Fibroblast of lung (primary cell): ENCODE measurements at places on chromosomes 16 and 17. TPM values are rescaled to one million over a fixed set of nuclear protein-coding genes. Genes with fewer than 3 reads are reported as not detected.
A peak's percentile ranks its signal among the peaks of the same experiment; 100 is the strongest.

Gene PRAC2
- total RNA-seq, result not detected in 2 replicates

Gene TBC1D3B
- 1.8 and 2.3 TPM in 2 replicates for total RNA-seq

Gene PMM2
- total RNA-seq, result 17.2 and 19.5 TPM in 2 replicates

Gene ZNF200
- 8.0 and 8.1 TPM in 2 replicates for total RNA-seq

- H3K27me3 ChIP-seq, result no peaks in the 10 kb centered on the region
- H3K36me3 ChIP-seq, result no peaks in the 10 kb centered on the region
- no peak overlapping the region for H3K27ac ChIP-seq
- peaks cover 9% of the 10 kb centered on the region for H3K4me1 ChIP-seq
- no peak overlapping the region for H3K4me3 ChIP-seq
Measured at GRCh38 chr16:79607587-79607986, 7.0 kb upstream of the MAF start.

- H3K27me3 ChIP-seq, result no peaks in the 10 kb centered on the region
- H3K4me1 ChIP-seq, result no peaks in the 10 kb centered on the region
- no peaks in the 10 kb centered on the region for H3K36me3 ChIP-seq
- DNase-seq, result no peak
- H3K4me3 ChIP-seq, result no peak overlapping the region
Measured at GRCh38 chr16:87311387-87311786, 5.8 kb downstream of the C16orf95 start.

DNA sequence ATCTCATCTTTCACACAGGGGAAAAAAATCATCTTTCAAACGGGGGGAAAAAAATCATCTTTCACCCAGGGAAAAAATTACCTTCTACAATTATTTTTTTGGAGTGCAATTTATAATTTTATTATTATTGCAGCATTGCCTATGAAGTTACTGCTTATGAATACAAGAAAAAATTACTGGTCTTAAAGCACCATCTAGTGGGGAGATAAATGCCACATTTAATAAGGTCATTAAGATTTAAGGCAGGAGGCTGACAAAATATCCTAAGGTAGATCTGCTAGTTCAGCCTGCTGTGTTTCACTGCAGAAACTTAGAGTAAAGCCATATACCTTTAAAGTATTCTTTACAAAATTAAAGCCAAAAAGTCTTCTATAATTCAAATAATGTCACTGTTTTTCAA is 13.7 kb downstream of the SHCBP1 start:
- H3K4me1 ChIP-seq, result no peaks in the 10 kb centered on the region
- H3K4me3 ChIP-seq, result no peak overlapping the region
- peak; percentile 54 for DNase-seq
- H3K27me3 ChIP-seq, result no peaks in the 10 kb centered on the region
- peaks cover 3% of the 10 kb centered on the region for H3K36me3 ChIP-seq

- no peaks in the 10 kb centered on the region for H3K4me1 ChIP-seq
- no peaks in the 10 kb centered on the region for H3K27me3 ChIP-seq
- H3K27ac ChIP-seq, result no peak overlapping the region
- no peak overlapping the region for H3K4me3 ChIP-seq
- DNase-seq, result peak; percentile 65
- no peaks in the 10 kb centered on the region for H3K36me3 ChIP-seq
Measured at GRCh38 chr17:82754297-82755208, 2.7 kb downstream of the TBCD start.

GRCh38 chr16:12147681-12148080 is 171.1 kb downstream of the SNX29 start:
- no peak overlapping the region for H3K27ac ChIP-seq
- H3K36me3 ChIP-seq, result no peaks in the 10 kb centered on the region
- H3K4me1 ChIP-seq, result no peaks in the 10 kb centered on the region

- no peak for DNase-seq
- H3K4me1 ChIP-seq, result no peaks in the 10 kb centered on the region
- H3K4me3 ChIP-seq, result no peak overlapping the region
- H3K36me3 ChIP-seq, result no peaks in the 10 kb centered on the region
- H3K27ac ChIP-seq, result no peak overlapping the region
- peaks cover 24% of the 10 kb centered on the region for H3K27me3 ChIP-seq
Measured at GRCh38 chr17:43914451-43914850, 7.1 kb upstream of the MPP2 start.

- peak overlapping the region; percentile 99 for H3K27ac ChIP-seq
- H3K36me3 ChIP-seq, result peaks cover 7% of the 10 kb centered on the region
- no peaks in the 10 kb centered on the region for H3K27me3 ChIP-seq
- peaks cover 3% of the 10 kb centered on the region for H3K4me1 ChIP-seq
- no peak for DNase-seq
- peak overlapping the region; percentile 81 for H3K4me3 ChIP-seq
Measured at GRCh38 chr17:68513932-68514331, 1.7 kb downstream of the PRKAR1A start.

DNA sequence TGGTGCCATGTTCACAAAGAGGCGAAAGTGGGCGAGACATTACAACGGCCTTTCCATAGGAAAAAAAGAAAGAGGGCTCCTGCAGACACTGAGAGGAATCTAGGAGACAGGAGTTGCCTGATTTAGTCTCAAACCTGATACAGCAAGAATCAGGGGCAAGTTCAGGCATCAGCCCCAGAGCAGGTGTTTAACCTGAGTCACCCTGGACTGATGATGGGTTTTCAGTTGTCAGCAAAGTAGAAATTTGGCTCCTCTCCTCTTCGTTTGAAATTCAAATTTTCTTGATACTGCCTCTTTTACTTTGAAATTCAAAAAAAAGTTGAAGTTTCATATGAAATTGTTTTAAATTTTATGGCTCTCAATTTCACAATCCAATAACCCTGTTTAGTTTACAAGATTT is 189.5 kb downstream of the ABCC12 start:
- no peaks in the 10 kb centered on the region for H3K36me3 ChIP-seq
- no peak overlapping the region for H3K27ac ChIP-seq
- H3K4me1 ChIP-seq, result no peaks in the 10 kb centered on the region
- H3K4me3 ChIP-seq, result no peak overlapping the region
- DNase-seq, result no peak

DNA sequence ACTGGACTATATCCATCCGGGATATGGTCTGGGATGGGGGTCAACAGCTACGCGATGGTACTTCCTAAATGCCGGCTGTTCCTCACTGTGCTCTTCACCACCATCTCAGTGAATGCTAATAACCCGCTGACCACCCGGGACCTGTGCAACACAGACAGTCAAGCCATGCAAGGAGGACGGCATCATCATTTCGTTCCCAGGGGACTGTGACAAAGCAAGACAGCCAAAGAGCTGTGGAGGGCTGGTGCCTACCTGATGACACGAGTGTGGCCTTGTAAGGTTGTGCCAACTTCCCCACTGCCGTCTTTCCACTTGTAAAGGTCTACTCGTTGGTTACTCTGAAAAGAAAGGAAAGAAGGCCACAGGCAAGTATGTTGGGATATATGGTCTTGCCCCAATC is 33.7 kb downstream of the WDR59 start:
- no peak for DNase-seq
- H3K27ac ChIP-seq, result no peak overlapping the region
- H3K4me3 ChIP-seq, result no peak overlapping the region

DNA sequence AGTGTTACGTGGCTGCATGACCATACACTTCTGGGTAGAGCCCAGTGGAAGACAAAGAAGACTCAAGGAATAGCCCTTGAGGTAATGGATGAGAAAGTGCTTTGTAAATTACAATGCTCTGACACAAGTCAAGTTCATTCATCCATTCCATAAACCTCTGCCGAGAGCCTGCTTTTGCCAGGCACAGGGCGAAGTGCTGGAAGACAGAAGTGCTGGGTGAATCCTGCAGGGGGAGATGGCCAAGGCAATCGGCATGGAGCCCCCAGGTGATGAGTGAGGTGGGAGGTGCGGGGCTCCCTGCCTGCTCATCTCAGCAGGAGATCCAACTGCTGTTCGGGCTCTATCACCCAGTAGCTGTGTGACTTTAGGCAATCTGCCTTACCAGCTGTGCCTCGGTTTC is 2.8 kb upstream of the SOCS3 start:
- H3K36me3 ChIP-seq, result peaks cover 9% of the 10 kb centered on the region
- H3K27ac ChIP-seq, result no peak overlapping the region
- H3K4me1 ChIP-seq, result peaks cover 14% of the 10 kb centered on the region
- DNase-seq, result no peak

DNA sequence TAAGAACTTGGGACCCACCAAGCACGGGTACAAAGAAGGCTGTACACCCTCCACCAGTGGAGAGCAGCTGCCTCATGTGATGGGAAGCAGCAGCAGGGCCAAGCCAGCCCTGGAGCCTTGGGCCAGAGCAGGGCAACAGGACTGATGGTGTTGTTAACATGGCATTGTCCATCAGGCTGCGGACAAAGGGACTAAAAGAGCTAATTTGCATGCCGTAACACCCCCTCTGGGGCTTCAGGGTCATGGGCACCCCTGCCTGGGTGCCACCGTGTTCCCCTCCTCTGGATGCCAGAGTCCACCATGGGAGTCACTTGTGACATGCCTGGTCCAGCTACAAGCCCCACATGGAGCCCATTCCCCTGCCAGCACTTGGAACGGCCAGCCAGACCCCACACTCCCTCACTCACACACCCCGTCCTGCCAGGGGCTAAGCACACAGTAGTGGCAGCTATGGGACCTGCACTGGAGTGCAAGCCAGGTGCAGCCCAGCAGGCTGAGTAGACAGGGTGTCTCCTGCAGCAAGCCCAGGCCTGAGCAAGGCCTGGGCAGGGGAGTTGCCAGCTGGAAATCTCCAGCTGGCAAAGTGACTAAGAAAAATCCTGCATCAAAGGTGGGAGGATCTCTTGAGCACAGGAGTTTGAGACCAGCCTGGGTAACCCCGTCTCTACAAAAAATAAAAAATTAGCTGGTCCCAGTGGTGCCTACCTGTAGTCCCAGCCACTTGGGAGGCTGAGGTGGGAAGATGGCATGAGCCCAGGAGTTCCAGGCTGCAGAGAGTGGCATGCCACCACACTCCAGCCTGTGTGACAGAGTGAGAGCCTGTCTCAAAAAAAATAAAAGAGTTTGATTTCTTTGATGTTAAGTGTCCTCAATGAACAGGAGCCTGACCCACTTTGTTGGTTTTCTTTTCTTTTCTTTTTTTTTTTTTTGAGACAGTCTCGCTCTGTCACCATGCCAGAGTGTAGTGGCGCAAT is 33.7 kb downstream of the NOL11 start:
- no peak overlapping the region for H3K27ac ChIP-seq
- DNase-seq, result no peak
- peaks cover 2% of the 10 kb centered on the region for H3K4me1 ChIP-seq
- H3K36me3 ChIP-seq, result no peaks in the 10 kb centered on the region
- H3K27me3 ChIP-seq, result no peaks in the 10 kb centered on the region

DNA sequence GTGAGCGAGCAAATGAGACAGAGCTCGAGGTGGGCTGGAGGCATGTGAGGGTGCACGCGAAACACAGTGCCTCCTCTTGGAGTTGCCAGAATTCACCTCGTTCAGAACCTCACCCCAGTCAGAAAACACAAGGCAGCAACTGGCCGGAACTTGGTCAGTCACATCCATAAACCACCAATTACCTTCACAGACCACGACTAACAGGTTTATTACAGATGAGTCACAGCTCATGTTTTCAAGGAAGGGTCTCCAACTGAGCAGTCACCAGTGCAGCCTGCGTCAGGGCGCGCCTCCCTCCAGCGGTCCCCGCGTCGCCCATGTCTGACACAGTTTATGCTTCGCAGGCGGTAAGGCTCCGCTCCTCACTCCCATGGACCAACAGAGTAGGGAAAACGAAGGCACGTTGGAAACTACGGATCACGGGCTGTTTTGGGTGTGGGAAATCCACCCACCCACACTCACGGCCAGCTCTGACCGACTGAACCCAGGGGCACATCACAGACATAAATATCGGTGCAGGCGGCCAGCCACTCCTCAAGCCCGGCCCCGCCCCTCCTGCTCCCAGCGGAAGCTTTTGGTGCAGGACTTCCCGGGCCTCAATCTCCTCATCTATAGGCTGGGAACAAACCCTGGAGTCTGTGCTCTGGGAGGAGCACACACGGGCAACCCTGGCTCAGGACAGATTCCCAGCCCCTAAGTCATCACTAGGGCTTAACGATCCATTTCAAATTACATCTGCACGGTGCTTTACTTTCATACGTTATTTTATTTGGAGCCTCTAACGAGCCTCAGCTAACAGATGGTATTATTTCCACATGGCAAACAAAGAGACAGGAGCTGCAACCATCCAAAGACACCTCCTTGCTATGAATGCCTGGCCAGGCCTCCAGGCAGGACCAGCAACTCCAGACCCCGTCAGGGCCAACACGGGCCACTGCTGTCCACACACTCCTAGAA is 126.3 kb downstream of the ZNF778 start:
- no peak overlapping the region for H3K4me3 ChIP-seq
- H3K4me1 ChIP-seq, result peaks cover 11% of the 10 kb centered on the region
- H3K27me3 ChIP-seq, result no peaks in the 10 kb centered on the region
- peak overlapping the region; percentile 46 for H3K27ac ChIP-seq

DNA sequence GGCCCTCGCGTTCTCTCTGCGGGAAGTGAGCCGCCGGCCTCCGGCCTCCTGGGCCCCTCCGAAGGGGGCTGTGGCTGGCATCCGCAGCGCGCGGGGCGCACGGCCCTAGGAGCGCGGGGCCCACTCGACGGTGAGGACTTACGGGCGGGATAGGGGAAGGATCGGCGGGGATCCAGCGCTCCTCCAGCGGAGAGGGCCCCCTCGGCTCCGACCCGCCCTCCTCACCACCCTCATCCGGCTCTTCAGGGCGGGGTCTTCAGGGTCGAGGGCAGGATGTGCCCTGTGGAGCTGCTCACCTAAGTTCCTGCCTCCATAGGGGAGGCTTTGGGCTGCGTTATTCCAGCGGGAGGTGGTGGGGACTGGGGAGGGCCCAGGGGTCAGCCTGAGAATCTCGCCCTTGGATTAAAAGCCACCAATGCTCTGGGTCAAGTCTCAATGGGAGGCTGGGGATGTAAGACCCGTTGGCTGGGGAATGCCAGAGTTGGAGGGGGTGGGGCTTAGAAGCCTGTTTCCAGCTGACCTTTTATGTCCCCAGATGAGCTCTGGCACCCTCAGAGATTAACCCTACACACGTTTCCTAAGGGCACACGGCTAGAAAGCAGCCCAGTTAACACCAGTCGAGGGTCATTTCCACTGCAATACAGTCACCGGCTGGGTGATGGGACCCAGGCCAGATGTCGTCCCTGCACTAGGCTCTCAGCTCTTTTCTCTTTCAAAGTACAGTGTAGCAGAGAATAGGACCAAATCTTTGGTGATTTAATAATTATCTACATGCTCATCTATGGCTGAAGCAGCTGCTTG is 13.4 kb downstream of the TBX2 start:
- DNase-seq, result no peak
- peak overlapping the region; percentile 89 for H3K27ac ChIP-seq
- H3K4me3 ChIP-seq, result peak overlapping the region; percentile 74
- H3K36me3 ChIP-seq, result peaks cover 9% of the 10 kb centered on the region
- peaks cover 35% of the 10 kb centered on the region for H3K4me1 ChIP-seq

- no peaks in the 10 kb centered on the region for H3K36me3 ChIP-seq
- DNase-seq, result peak; percentile 27
- no peaks in the 10 kb centered on the region for H3K4me1 ChIP-seq
Measured at GRCh38 chr17:27323538-27324215, 29.8 kb downstream of the WSB1 start.
